ENCODE measurements at places on chromosomes 12 and 14. TPM values are rescaled to one million over a fixed set of nuclear protein-coding genes. Genes with fewer than 3 reads are reported as not detected.

The P2RX7 gene
- total RNA-seq = 6.6 TPM

The TMEM117 gene
- 1.4 TPM for total RNA-seq

The ANO6 gene
- total RNA-seq = 12.9 TPM

The MYF6 gene
- not detected for total RNA-seq

The RASSF8 gene
- 0.81 TPM for total RNA-seq

DNA sequence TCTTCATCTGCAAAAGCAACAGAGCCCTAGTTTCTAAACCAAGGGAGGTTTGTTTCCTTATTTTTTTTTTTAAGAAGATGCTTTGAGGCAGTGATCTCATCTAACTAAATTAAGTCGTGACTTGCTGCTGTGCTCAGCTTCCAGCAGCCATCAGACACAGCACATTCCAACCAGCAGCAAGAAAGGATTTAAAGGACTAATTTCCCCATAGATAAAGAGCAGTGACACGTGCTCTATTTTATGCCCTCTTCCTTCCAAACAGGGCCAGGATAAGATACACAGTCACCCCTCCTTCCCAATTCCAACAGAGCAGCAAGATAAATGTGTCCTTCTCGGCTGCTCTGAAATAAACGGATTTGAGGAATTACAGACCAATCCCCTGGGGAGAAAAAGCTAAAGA lies 81.7 kb downstream of the PRKAB1 start:
- DNase-seq = no peak
- H3K27me3 ChIP-seq = no peaks in the 10 kb centered on the region
- peaks cover 32% of the 10 kb centered on the region for H3K36me3 ChIP-seq
- no peak overlapping the region for H3K4me3 ChIP-seq

- DNase-seq = no peak
- no peak overlapping the region for H3K27ac ChIP-seq
- H3K4me3 ChIP-seq = no peak overlapping the region
- no peaks in the 10 kb centered on the region for H3K36me3 ChIP-seq
- H3K27me3 ChIP-seq = peaks cover 7% of the 10 kb centered on the region
Measured at GRCh38 chr12:104953323-104953722, 4.8 kb downstream of the SLC41A2 start.

DNA sequence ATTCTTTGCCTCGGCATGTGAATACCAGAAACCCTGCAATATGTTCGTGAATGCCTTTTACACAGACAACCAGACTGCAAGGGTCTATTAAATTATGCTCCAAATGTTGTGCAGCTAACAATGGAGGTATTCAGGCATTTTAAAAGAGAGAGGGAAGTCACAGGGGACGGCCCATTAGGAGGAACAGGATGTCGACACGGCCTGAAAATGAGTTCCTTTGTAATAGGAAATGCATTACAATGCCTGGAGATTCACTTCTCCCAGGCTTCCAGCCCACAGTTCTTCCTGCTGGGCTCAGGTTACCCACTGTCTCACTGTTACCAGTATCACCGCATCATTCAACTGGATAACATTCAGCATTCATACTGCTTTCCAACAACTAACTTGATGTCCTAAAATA lies 2.5 kb downstream of the DUSP6 start:
- H3K27me3 ChIP-seq = peaks cover 4% of the 10 kb centered on the region
- peaks cover 25% of the 10 kb centered on the region for H3K36me3 ChIP-seq
- DNase-seq = peak; percentile 23
- H3K4me1 ChIP-seq = peaks cover 45% of the 10 kb centered on the region
- H3K27ac ChIP-seq = no peak overlapping the region

GRCh38 chr12:1919763-1920162 lies 1.3 kb upstream of the CACNA2D4 start:
- H3K27me3 ChIP-seq = peaks cover 4% of the 10 kb centered on the region
- peaks cover 20% of the 10 kb centered on the region for H3K4me1 ChIP-seq
- no peak for DNase-seq
- no peak overlapping the region for H3K4me3 ChIP-seq
- no peaks in the 10 kb centered on the region for H3K36me3 ChIP-seq
- H3K27ac ChIP-seq = no peak overlapping the region

- no peaks in the 10 kb centered on the region for H3K27me3 ChIP-seq
- no peak overlapping the region for H3K27ac ChIP-seq
- peaks cover 2% of the 10 kb centered on the region for H3K4me1 ChIP-seq
- DNase-seq = no peak
- no peaks in the 10 kb centered on the region for H3K36me3 ChIP-seq
- no peak overlapping the region for H3K4me3 ChIP-seq
Measured at GRCh38 chr14:32710231-32710671, 228.4 kb upstream of the NPAS3 start.

- no peaks in the 10 kb centered on the region for H3K27me3 ChIP-seq
- H3K27ac ChIP-seq = no peak overlapping the region
- H3K4me3 ChIP-seq = no peak overlapping the region
- no peaks in the 10 kb centered on the region for H3K36me3 ChIP-seq
- no peaks in the 10 kb centered on the region for H3K4me1 ChIP-seq
Measured at GRCh38 chr12:110426406-110426805, 22.9 kb upstream of the ANAPC7 start.

DNA sequence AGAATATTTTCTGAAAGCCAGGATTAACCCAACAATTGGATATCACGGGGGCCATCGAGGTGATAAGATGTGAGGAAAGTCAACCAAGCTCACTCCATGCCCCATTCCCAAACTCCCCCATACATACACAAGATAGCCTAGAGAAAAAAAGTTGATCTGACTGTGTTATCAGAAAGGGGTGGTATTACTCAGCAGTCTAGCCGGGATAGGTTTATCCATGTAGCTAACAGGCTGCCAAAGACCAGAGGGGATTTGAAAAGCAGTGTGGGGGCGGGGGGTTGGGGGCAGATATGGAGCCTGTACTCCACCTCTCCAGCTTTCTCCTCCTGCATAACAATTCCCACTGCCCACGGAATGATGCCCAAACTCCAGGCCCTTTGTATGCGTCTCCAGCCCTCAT lies 13.2 kb upstream of the MAP1LC3B2 start:
- H3K36me3 ChIP-seq = no peaks in the 10 kb centered on the region
- no peak overlapping the region for H3K27ac ChIP-seq
- no peaks in the 10 kb centered on the region for H3K4me1 ChIP-seq
- H3K4me3 ChIP-seq = no peak overlapping the region

- peaks cover 61% of the 10 kb centered on the region for H3K4me1 ChIP-seq
- peak; percentile 36 for DNase-seq
- no peak overlapping the region for H3K4me3 ChIP-seq
- no peaks in the 10 kb centered on the region for H3K27me3 ChIP-seq
Measured at GRCh38 chr14:70665448-70666360, 24.0 kb downstream of the TTC9 start.

- no peak overlapping the region for H3K27ac ChIP-seq
- H3K36me3 ChIP-seq = peaks cover 2% of the 10 kb centered on the region
- H3K4me1 ChIP-seq = peaks cover 23% of the 10 kb centered on the region
- H3K27me3 ChIP-seq = no peaks in the 10 kb centered on the region
Measured at GRCh38 chr14:91774140-91775096, 42.5 kb upstream of the CATSPERB start.

GRCh38 chr14:94051115-94051514 lies 25.0 kb downstream of the OTUB2 start:
- no peak overlapping the region for H3K27ac ChIP-seq
- H3K27me3 ChIP-seq = no peaks in the 10 kb centered on the region
- no peak for DNase-seq
- peaks cover 2% of the 10 kb centered on the region for H3K4me1 ChIP-seq
- no peak overlapping the region for H3K4me3 ChIP-seq
